ENCODE measurements at places on chromosomes 4 and X. TPM values are rescaled to one million over a fixed set of nuclear protein-coding genes. Genes with fewer than 3 reads are reported as not detected.
A peak's percentile ranks its signal among the peaks of the same experiment; 100 is the strongest.

Gene P2RY8
- total RNA-seq, result 3.0 TPM

Gene CORIN
- total RNA-seq, result 3.9 TPM

- DNase-seq, result no peak
These were observed 9.5 kb downstream of the RGS12 start for GRCh38 chr4:3302173-3302785.

DNA sequence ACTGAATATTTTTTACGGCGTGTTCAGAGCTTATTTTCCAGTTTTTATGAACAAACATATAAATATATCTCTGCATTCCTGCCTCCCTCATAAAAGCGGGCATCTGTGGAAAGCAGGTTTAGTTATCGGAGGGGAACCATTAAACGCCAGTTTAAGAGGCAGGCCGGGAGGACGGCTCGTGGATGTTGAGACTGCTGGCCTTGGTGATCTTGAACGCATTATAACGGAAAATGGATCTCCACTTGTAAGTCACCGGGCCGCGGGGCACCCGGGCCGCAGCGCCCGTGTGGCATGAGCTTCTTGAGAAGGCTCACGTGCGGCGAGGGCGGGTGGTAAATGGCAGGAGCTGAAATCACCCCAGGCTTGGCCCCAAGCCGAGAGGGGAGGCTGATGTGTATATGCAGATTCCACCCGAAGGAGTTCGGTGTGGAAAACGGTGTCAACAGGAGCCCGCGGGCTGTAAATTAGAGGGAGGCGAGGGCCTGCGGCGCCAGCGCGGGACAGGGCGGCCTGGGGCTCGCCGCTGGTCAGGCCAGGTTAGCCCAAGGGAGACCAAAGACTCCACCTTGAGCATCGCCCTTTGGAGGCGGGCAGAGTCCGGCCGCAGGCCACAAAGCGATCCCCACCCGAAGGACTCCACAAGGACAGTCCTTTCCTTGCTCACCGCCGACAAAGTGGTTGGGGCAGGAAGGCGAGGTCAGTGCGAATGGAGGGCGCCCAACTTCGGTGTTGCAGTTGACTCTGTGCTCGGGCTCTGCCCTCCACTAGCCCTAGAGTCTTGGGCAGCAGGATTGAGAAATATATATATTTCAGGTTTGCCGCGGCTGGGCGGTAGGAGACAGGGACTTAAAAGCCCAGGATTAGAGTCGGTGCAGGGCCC, 1.3 kb upstream of the HAND2 start:
- no peak for DNase-seq

- DNase-seq, result no peak
These were observed 50.0 kb upstream of the MTNR1A start for GRCh38 chr4:186605261-186605865.

GRCh38 chrX:150482537-150483206, 85.7 kb upstream of the MTM1 start:
- DNase-seq, result no peak

DNA sequence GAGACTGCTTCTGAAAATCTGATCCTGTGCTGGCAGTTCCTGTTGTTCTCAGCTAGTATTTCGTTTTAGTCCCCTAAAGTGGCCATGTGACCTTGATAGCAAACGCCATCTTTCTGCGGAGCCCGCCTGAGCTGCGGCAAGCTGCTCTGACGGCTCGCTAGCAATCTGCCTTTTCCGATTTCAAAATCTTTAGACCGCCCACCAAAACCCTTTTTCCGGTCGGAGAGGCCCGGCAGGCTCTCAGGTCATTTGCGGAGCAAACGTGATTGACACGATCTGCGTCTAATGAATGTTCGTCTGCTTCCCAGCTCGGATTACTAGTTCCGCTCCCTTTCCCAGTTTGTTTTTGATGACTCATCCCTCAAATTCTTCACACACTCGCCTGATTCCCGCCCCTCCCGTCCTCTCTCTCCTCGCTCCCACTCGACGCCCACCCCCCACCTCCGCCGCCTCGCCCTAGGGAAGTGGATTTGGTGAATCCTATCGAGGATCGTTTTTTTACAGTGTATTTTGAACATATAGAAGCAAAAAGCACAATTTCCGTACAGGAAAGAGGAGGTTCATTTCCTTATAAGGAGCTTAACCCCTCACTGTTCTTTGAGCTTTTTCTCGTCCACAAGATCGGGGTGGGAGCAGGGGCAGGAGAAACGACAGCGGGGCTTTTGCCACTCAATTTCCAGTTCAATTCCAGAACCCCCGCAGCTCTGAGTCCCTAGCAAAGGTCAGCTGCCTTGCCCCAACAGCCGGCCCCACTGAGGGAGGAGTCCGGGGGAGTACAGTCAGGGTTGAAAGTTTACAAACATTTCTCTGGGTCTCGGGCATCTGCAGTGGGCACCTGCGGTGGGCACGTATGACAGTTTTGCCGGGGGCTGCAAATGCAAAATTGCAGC, 37.5 kb downstream of the NLGN3 start:
- DNase-seq, result peak; percentile 85

- DNase-seq, result no peak
These were observed 1.5 kb downstream of the KLHL2 start for GRCh38 chr4:165208741-165209388.

DNA sequence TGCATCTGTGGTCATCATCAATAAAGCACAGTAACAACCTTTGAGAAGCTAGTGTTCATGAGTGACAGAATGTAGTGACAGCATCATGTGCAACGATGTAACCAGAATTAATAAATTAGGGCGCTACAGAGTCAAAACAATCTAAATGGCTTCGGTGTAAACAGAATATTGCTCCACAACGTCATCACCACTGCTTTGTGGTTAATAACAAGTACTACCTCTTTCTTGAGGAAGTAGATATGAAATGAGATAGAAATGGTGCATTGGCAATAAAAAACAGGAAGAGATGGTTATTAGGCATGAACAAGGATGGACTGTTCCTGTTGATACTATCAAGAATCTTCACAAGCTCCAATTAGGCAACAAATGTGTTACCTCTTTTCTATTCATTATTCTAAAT, 8.7 kb upstream of the PDHA2 start:
- no peak for DNase-seq

GRCh38 chr4:181822005-181822375, 421.2 kb upstream of the TENM3 start:
- no peak for DNase-seq

DNA sequence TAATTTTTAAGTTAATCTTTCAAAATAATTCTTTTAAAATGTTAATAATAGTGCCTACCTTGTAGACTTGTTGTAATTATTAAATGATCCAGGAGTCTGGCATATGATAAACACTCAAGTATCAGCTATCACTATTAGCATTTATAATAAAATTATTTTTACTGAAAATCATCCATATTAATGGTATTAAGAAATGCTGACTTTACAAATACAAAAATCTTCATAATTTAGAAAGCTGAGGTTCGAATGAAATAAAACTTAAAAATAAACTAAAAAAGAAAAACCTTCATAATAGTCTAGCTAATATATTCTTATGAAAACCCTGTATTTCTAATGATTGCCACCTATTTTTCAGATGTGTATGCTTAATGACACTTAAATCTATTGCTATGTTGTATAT, 5.2 kb downstream of the MGARP start:
- no peak for DNase-seq

- no peak for DNase-seq
These were observed 480.4 kb downstream of the TRIML1 start for GRCh38 chr4:188619456-188620149.

Gene FAM9B
- total RNA-seq, result 0.44 TPM

GRCh38 chr4:112201915-112202505, 29.6 kb upstream of the AP1AR start:
- no peak for DNase-seq

- no peak for DNase-seq
These were observed 86.1 kb downstream of the FMR1NB start for GRCh38 chrX:148067285-148067684.

Gene PLK4
- 2.0 TPM for total RNA-seq

Gene TRIM61
- 0.89 TPM for total RNA-seq

GRCh38 chrX:107560041-107560440, 68.3 kb upstream of the PRPS1 start:
- DNase-seq, result no peak

Gene TMPRSS11D
- total RNA-seq, result not detected

GRCh38 chr4:138911909-138912703, 103.5 kb upstream of the NOCT start:
- DNase-seq, result no peak

Gene PPP2R2C
- not detected for total RNA-seq

DNA sequence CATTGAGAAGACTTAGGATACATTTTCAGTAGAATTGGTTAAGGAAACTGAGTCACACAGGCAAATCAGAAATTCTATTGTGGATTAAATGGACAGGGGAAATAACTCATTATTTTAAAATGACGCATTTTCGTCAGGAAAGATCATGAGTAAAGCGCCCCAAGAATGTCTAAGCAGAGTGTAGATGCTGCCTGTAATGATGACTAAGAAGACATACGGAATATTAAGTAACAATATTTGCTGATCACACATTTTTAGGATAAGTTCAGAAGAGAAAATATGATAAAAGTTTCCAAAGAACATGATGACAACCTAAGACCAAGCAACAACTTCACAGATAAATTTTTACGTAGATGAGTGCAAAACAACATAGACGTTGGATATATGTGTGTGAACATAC, 596.3 kb upstream of the TENM3 start:
- DNase-seq, result no peak
